Activated CD4-positive, alpha-beta T cell treated with anti-CD3 and anti-CD28 coated beads, Interleukin-2, amount 10 ng/mL, durations not matched to agents 7 days and 5 days (primary cell): ENCODE measurements at places on chromosomes 6 and 20. TPM values are rescaled to one million over a fixed set of nuclear protein-coding genes. Genes with fewer than 3 reads are reported as not detected.
A peak's percentile ranks its signal among the peaks of the same experiment; 100 is the strongest.

The CALHM6 gene
- 10.3 TPM for total RNA-seq

GRCh38 chr6:129785047-129785755 lies 75.2 kb upstream of the ARHGAP18 start:
- no peak overlapping the region for H3K27ac ChIP-seq
- no peak overlapping the region for H3K4me3 ChIP-seq
- DNase-seq: no peak
- peaks cover 12% of the 10 kb centered on the region for H3K27me3 ChIP-seq

GRCh38 chr6:16762550-16763477 lies 1.6 kb upstream of the ATXN1 start:
- peaks cover 64% of the 10 kb centered on the region for H3K4me1 ChIP-seq
- H3K27ac ChIP-seq: peak overlapping the region; percentile 95
- DNase-seq: peak; percentile 61
- no peaks in the 10 kb centered on the region for H3K27me3 ChIP-seq

- no peak overlapping the region for H3K4me3 ChIP-seq
- no peaks in the 10 kb centered on the region for H3K36me3 ChIP-seq
- no peaks in the 10 kb centered on the region for H3K27me3 ChIP-seq
- H3K4me1 ChIP-seq: peaks cover 5% of the 10 kb centered on the region
Observed at GRCh38 chr6:38476888-38477287, 162.8 kb downstream of the BTBD9 start.

GRCh38 chr20:53981752-53982437 lies 88.5 kb downstream of the BCAS1 start:
- no peaks in the 10 kb centered on the region for H3K36me3 ChIP-seq
- H3K4me1 ChIP-seq: peaks cover 3% of the 10 kb centered on the region
- no peak overlapping the region for H3K4me3 ChIP-seq
- no peak for DNase-seq
- H3K27me3 ChIP-seq: peaks cover 2% of the 10 kb centered on the region

The PDE7B gene
- total RNA-seq: 0.57 TPM

- no peaks in the 10 kb centered on the region for H3K36me3 ChIP-seq
- peaks cover 6% of the 10 kb centered on the region for H3K27me3 ChIP-seq
- H3K4me1 ChIP-seq: no peaks in the 10 kb centered on the region
- no peak overlapping the region for H3K27ac ChIP-seq
- no peak for DNase-seq
Observed at GRCh38 chr6:1110941-1111349, 201.0 kb upstream of the FOXQ1 start.

The SPTLC3 gene
- total RNA-seq: 1.2 TPM

The TRIM10 gene
- total RNA-seq: not detected

DNA sequence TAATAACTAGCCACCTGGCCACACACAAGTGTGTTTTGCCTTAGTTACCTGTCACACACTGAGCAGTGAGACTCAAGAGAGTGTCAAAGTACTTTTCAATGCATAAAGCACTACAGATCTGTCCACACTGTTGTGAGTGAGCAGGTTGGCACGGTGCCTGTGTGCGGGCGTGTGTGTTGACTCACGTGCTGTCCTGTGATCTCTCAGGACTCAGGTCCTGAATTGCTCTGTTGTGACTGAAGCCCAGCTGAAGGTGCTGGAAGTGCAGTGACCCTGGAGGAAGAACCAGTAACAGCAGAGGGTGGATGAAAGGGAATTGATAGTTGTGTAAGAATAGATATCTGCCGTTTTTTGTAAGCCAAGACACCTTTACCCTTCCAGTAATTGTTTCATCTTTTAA lies 18.3 kb downstream of the SLC16A10 start:
- no peak overlapping the region for H3K27ac ChIP-seq
- no peaks in the 10 kb centered on the region for H3K27me3 ChIP-seq
- DNase-seq: no peak
- H3K36me3 ChIP-seq: peaks cover 12% of the 10 kb centered on the region

GRCh38 chr6:71250099-71250602 lies 38.5 kb upstream of the OGFRL1 start:
- no peak overlapping the region for H3K4me3 ChIP-seq
- peaks cover 2% of the 10 kb centered on the region for H3K4me1 ChIP-seq
- peaks cover 7% of the 10 kb centered on the region for H3K27me3 ChIP-seq

The VSX1 gene
- total RNA-seq: not detected

- DNase-seq: no peak
- H3K4me3 ChIP-seq: no peak overlapping the region
- H3K27ac ChIP-seq: no peak overlapping the region
- no peaks in the 10 kb centered on the region for H3K27me3 ChIP-seq
Observed at GRCh38 chr6:62891065-62891647, 320.1 kb upstream of the FKBP1C start.
